Stimulated activated CD4-positive, alpha-beta T cell treated with anti-CD3 and anti-CD28 coated beads, Interleukin-4, amount 100 ng/mL, for 48 hours (primary cell): ENCODE measurements at places on chromosomes 1 and 21.

- no peak for DNase-seq
Observed at GRCh38 chr1:57329001-57329527, 94.8 kb downstream of the DAB1 start.

GRCh38 chr1:207840380-207840779, 70.5 kb downstream of the CD34 start:
- DNase-seq, result no peak

DNA sequence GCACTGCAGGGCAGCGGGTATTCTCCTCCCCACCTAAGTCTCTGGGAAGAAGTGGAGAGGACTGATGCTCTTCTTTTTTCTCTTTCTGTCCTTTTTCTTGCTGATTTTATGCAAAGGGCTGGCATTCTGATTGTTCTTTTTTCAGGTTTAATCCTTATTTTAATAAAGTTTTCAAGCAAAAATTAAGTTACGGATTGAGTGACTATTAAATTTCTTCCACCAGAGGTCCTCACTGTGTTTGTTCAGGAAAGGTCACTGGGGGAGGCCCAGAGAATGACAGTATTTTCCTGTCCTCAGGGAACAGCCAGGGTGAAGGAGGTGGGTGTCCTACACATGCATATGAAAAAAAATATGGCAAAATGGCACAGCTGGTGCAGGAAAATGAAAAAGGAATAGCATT, 4.4 kb upstream of the ELF3 start:
- no peak for DNase-seq

DNA sequence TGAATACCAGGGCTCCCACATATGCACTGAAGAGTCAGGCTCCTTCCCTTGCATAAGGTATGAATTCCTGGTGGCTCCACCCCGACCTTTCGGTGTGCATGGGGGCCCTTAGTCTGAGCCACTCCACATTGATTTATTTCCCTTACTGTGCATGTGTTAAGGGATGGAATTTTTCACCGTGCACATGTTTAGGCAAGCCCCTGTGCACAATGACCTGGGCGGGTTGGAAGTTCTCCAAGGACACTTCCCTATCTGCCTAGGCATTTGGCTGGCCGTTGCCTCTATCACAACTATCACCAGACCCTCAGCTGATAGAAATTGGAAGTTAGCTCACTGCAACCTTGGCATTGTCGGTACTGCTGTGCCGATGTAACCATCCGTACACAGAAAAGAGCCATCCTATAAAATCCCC, 9.7 kb downstream of the S100A6 start:
- DNase-seq, result no peak

DNA sequence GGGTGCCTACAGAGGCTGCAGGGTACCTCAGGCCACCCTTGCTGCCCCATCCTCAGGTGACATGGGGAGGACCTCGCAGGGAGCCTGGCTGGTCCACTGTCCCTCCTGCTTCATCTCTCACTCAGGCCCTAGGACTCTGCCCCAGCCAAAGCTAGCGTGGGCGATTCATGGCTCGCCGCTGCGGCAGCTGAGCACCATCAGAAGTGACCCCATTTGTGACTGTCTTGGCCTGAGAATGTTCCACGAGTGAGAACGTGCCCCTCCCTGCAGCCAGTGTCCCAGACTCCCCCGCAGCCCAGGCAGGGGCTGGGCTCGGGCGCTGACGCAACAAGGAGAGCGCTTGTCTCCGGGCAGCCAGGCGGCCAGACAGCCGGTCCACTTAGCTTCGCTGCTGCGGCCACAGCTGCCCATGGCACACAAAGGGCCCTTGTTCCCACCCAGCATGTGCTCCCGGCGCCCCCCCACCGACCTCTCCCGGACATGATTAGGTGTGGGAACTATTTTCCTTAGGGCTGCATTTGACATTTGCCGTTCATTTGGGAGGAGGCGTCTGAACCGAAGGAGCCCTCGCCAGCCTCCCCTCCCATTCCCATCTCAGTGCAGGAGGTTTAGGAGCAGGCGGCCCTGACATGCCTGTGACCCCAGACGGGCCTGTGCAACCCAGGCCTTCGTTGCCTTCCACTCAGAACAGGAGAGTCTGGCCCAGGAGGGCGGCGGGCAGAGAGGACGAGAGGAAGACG, 19.3 kb upstream of the POFUT2 start:
- DNase-seq, result no peak

GRCh38 chr1:231923491-231924041, 297.0 kb downstream of the DISC1 start:
- no peak for DNase-seq

- no peak for DNase-seq
Observed at GRCh38 chr1:157834430-157834829, 7.2 kb downstream of the CD5L start.

DNA sequence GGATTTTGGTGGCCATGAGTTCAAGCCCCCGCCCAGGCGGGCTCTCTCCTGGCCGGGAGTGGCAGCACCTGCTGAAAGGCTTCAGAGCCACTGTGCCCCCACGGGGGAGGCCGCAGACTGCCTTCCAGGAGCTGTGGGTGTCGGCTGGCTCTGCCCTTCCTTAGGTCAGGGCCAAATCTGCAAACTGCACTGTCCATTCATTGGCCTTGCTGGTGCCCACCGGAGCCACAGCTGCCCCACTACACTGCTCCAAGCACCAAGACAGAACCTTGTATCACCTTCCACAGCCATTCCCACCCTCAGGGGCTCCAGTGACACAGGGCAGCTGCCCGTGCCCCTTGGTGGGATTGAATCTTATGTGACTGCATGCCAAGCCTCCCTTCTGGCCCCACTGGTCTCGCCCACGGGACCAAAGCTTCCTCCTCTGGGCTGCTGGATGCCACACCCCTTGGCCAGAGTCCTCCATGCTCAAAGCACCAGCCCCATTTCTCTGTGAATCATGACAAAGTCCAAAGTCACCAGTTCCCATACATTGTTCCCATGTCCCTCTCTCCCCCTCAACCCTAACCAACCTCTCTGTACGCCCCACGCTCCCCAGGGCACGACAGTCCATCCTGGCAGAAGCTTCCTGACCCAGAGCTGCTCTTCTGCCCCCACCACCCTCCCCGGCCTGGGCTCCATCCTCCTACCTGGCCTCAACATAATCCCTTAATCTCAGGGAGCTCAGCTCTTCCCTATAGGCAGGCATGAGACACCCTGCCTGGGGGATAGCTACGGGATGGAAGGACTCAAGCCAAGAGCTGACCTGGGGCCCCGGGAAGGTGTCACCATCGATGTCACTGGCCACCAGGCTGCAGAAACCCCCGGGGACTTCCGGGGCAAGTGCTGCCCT, 20.9 kb upstream of the GPR153 start:
- DNase-seq, result no peak

DNA sequence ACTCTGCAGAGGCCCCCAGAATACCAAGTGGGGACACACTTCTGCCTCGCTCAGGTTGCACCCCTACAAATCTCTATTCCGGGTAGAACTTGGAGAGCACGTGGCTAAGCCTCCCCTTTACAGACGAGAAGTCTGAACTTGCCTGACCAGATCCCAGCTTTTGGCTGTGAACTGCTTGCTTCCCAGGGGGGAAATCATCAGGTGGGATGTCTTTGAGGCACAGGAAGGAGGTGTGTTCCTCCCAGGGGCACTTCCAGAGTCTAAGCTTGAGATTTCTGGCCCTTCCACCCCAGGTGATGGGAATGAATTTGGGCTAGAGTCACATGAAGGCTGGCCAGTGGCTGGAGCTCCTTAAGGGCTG, 1.3 kb upstream of the S100A3 start:
- DNase-seq, result no peak

- DNase-seq, result no peak
Observed at GRCh38 chr1:7339953-7340352, 431.1 kb upstream of the VAMP3 start.

DNA sequence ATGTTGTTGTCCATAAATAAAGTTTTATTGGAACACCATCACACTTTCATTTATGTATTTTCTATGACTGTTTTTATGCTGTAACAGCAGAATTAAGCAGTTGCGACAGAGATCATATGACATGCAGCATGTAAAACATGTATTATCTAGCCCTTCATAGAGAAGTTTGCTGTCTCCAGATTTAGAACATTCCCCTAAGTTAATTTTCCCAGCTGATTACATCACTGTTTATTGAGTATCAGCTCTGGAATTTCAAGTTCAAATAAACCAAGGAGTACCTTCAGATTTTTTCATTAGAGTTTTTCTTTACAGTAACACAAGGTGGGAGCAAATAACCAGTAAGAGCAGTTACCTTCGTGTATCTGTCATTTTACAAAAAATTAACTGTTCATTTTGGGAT, 792.8 kb downstream of the USP25 start:
- DNase-seq, result no peak

- no peak for DNase-seq
Observed at GRCh38 chr21:45122432-45123132, 48.2 kb downstream of the ADARB1 start.

- no peak for DNase-seq
Observed at GRCh38 chr1:96292141-96292540, 429.4 kb upstream of the PTBP2 start.

DNA sequence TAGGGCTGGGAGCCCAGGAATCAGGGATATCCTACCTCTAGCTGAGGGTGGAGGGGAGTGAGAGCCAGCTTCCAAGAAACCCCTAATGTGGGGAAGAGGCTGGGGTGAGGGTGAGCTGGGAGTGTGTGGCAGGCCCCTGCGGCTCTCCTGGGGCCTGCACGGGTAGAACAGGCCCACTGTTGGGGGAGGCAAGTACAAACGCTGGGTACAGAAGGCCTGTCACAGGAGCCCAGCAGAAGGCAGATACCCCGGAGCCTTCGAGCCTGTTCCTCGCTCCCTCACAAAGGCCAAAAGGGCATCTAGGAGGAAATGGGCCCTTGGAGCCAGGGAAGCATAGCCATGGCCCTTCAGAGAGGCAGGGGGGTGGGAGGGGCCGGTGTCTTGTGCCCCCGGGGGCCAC, 13.7 kb downstream of the CELF3 start:
- no peak for DNase-seq

DNA sequence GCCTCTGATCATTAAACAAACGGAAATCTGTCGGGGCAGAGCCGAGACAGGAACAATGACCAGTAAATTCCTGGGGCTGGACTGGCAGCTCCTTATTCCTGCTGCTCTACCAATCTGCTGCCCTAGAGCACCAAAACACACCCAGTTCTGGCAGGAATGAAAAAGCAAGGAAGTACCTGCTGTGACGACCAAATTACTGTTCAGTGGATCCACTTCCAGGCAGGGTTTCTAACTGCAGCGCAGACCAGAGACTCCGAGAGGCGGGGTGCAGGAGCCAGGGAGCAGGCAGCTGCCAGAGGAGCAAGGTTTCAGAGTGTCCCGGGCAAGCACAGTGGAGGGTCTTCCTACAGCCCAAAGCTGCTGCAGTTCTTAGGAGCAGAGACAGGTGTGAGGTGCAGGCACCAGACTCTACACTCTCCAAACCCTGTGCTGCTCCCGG, 32.4 kb downstream of the KANK4 start:
- DNase-seq, result no peak

DNA sequence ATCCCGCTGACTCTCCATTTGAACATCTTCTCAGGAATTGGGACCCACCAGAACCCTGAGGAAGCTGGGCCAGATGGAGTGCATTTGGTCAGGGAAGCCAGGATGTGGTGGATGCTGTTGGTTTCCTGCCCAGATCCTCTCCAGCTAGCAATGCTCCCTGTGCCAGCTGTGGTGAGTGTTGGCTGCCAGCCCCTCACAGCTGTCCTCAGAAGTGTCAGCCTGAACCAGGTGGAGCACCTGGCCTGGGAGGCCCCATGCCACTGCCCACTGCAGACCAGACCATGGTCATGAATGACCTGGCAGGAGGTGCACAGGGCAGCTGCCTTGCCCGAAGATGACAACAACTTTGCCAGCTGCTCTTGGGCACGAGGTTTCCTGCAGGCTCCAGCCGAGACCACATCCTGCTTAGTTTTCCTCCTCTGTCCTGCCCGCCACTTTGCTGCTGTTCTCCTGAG, 54.4 kb downstream of the PRSS38 start:
- DNase-seq, result no peak

GRCh38 chr1:219088778-219089557, 84.7 kb upstream of the LYPLAL1 start:
- DNase-seq, result no peak

GRCh38 chr21:16800536-16801275, 712.1 kb upstream of the CXADR start:
- no peak for DNase-seq

DNA sequence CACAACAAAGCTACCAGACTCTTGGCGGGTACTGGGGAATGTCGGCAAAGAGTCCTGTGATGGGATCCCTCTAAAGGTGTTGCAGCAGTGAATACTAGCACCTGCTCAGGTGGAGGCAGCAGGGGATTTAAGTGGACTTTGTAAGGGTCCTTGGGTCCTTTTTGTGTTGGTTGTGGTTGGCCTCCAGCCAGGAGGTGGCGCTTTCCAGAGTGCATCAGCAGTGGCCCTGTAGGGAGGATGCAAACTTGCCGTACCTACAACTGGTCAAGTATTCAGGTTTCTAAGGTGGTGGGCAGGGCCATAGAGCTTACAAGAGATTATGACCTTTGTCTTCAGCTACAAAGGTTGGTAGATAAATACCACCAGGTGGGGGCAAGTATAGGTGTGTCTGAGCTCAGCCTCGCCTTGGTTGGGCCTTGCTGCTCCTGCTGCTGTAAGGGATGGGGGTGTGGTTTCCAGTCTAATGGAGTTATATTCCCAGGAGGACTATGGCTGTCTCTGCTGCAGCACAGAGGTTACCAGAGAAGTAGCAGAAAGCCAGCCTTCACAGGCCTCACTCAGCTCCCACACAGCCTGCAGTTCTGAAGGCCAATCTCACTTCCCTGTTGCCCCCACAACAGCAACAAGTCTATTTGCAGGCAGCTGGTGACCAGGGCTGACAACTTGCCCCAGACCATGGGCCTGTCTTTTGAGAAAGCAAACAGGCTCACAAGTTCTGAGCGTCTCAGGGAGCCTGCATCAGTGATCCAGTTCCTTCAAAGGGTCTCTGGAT, 7.3 kb downstream of the OR2M5 start:
- no peak for DNase-seq

- DNase-seq, result no peak
Observed at GRCh38 chr1:153649137-153649862, 9.2 kb upstream of the SNAPIN start.

DNA sequence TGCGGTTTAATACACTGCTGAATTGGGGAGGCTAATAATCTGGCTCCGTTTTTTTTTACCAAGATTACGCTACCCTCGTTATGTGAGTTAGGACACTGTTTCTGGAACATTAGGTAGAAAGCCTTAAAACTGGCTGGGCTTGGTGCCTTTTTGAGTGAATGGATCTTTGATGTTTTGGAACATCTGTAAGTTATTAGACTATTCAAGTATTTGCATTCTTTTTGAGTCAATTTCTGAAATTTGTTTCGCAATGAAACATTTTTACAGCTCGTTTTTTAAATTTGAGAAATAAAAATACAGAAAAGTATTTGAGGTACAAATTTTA, 106.9 kb downstream of the LTN1 start:
- no peak for DNase-seq

GRCh38 chr1:203095061-203095690, 9.4 kb upstream of the MYOG start:
- no peak for DNase-seq

GRCh38 chr1:244246334-244246733, 195.3 kb downstream of the ZBTB18 start:
- DNase-seq, result no peak

- DNase-seq, result no peak
Observed at GRCh38 chr21:17548262-17548661, 35.4 kb downstream of the CXADR start.
